Foreskin keratinocyte (primary cell): ENCODE measurements at places on chromosomes 6 and 20.

DNA sequence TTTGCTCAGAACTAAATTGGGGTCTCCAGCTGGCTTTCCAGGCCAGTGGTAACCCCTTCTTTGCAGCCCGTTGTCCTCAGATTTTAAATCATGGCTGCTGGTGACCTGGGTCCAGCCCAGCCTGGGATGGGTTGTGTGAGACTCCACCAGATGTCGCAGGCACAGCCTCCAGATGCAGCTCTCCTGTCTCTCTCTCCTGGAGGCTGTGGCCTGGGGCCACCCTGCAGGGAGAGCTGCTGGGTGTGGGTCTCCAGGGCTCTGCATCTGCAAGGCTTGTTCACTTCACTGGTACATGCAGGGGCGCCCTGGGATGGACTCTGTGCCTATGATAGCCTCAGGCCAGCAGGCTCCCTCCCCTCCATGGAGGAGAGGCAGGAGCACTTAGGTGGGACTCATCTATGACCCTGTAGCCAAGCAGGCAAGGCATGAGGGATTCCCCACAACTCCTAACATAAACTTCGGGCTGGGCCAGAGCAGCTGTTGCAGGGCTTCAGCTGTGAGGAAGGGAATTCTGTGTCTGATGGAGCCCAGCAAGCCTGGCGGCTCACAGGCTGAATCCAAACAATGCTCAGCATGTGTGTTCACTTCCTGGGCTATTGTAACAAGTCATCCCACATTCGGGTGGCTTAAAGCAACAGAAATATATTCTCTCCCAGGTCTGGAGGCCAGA, 94.7 kb upstream of the NXT1 start:
- no peak for DNase-seq

DNA sequence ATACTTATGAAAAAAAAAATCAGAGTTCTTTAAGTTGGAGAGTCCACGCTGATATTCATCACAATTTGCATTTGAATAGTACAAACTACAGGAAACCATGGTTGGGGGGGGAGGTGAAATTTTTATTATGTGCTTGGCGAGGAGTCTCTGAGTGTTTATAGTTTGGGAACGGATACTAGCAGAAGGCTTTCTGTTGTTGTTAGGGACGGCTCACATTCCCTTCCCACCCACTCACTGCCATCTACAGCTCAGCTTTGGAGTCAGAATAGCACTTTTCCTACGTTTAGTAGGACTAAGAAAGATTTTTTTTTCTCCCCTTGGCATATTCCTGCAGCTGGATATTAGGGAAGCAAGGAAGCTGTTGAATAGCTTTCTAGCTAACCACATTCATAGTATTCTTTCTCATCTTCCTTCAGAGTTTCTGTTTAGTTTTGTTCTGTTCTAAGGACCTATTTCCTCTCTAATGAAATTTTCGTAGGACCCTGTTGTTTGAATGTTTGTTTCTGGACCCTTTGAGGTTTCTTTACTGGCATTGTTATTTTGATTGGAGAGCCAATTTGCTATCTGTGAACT, 235.1 kb upstream of the ZNF217 start:
- peak; percentile 91 for DNase-seq

DNA sequence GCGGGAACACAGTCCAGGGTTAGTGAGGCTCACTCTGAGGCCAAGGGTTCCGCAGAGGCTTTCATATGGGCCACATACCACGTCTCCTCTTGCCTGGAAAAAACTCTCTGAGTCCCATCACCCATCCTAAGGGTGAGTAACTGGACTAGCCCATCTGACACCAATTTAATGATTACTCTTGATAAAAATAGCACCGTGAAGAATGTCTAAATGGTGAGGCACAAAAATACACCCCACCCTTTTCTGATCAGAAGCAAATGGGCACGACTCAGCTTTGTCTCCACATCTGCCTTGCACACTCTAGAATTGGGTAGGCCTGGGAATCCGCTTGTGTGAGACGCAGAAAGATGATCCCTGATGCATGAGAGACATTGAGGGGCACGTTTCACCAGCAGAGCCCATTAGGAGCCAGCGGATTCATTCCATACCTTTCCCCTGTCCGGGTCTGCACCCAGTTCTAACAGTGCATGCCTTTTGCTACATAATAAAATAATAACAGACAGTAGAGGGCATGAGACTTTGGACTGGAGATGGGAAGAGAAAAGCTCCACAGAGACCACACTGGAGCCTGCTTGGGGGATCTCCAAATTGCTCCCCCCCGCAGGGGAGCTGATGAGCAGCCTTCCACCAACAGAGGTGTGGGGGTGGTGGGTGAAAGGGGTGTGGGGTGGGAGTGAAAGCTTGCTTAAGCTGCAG, 110.0 kb upstream of the KCNK16 start:
- no peak for DNase-seq

- DNase-seq, result no peak
These were observed 27.7 kb downstream of the TFEB start for GRCh38 chr6:41707565-41708200.

- no peak for DNase-seq
These were observed 2.3 kb downstream of the NR2E1 start for GRCh38 chr6:108168090-108168463.
